ENCODE measurements at places on chromosomes 5 and 9.

DNA sequence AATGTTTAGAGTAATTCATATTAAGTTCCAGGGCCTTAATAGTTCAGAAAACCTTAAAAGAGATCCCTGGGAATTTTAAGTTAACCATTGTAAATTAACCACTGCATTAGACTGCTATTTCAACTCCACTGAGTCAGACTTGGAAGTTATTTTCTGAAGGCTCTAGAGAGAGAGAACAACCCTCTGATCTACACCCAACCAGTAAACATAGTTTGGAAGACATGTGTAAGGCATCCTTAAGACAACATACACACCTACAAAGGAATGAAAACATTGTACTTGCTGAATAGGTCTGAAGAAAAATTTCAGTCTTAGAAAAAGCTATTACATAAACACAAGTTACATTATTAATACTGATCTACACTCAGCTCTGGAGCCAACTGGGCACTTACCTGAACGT lies 158.2 kb upstream of the FST start:
- DNase-seq, result no peak

- DNase-seq, result no peak
These were observed 831 bp downstream of the IGFBPL1 start for GRCh38 chr9:38423273-38423972.

DNA sequence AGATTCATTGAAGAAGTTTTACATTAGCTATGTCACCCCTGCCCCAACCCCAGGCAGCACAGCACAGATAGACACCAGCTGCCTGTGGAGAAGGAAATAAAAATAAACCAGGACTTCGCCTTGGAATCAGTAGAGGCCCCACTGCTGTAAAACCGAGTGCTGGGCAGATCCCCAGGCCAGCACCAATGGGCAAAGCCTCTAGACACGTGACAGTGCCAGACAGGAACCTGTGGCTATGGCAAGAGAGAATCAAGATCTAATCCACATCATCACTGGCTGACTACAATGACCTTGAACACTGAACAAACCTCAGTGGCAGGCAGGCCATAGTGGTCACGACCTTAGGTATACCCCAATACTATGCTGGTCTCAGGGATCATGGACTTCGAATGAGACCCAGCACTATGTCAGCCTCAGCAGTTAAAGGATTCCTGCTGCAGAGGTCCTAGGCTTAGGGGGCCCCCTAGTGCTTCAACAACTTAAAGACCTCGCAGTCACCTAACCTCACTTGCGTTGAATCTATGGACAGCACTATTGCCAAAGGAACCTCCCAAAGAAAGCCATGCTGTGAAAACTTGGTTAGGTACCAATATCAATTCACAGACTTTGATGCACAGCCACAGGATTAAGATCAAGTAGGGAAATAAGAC lies 2118.6 kb upstream of the C9orf72 start:
- DNase-seq, result no peak

DNA sequence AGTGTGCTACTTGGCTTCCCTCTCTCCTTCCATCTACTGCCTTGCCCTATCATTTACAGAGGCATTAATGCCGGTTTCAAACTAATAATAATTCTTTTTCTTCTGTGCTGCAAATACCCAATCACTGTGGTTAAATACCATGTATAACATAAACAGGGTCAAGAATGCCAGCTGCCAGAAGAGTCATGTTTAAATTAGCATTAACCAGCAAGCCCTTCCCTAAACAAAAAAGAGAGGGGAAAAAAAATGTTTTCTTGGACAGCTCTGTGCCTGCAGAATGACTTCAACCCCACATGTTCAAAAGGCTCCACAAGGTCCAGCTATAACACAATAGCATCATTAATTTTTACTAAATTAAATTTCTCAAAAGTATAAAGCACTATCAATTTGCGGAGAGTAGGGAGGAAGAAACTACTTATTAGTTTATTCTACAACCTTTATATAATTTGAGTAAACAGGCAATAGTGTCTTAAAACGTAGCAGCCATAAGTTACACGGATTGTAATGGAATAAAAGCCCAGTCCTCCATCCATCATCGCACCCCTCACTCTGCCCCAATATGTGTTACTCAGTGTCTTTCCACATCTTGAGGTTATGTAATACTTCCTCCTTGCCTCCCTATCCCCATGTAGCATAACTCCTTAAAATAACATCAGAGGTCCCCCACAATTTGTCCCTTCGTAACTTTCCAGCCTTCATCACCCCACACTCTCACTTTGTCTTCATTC lies 3.9 kb downstream of the LPAR1 start:
- DNase-seq, result no peak

DNA sequence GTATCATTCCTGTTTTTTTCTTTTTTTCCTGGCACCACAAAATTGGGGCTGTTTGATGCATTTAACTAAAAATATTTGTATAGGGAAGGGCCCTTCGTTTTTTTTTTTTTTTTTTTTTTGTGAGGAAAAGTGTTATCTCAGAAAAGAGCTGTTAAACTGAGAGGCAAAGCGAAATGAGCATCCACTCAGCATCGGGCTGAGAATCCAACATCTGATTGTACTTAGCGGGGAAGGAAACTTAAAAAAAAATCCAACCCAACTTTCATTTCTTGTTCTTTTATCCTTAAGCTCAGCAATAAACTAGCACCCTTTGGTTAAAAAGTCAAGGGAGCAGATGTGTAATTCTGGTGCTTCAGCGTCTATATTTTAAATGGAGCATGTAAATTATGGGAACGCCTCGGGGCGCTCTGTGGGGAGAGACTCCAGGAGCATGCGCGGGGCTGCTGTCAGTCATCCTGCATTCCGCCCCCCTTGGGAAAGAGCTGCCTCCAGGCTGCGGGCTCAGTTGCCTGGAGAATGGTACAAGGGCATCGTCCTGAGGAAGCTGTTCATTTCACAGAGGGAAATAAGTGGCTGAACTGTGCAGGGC lies 33.3 kb downstream of the DMRT2 start:
- no peak for DNase-seq

- DNase-seq, result no peak
These were observed 18.5 kb downstream of the TPPP start for GRCh38 chr5:674630-675011.

DNA sequence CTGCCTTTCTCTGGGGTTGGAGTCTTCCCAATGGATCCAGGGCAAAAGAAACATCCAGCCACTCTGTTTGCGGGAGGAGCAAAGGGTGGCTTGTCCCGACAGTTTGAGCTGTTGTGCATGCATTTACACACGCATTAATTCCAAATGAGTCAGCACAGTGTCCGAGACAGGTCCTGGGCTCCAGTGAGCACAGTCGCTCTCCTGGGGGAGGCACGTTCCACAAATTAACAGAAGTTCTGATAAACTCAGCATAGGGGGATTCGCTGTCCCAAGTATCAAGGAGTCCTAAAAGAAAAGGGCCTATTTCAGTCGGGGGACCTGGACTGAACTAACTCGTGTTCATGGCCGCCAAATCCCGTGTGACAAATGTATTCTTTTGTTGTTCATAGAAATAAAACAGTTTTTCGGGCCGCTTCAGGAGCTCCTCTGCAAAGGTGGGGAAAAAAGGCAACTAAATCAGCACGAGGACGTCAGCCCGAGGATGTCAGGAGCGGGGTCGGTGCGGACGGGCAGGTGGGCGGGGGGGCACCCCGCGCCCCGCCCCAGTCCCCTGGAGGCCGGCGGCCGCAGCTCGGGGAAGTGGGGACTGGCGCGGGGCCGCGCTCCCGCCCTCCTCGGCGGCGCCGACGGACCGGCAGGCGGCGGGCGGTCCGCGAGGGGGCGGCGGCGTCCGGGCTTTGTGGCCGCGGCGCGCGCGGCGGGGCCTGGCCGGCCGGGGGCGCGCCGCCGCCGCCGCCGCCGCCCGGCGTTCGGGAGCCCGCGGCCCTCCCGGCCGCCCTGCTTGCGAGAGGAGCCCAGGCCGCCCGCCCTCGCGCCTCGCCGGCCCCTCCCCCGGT lies at the start of gene MSANTD3:
TSS of gene MSANTD3 (plus strand) at position 614 of the 836 bp plus-strand sequence. CDS start 14,796 bp downstream, outside the sequence.
- DNase-seq, result peak; percentile 33

- no peak for DNase-seq
These were observed 25.1 kb downstream of the RNF145 start for GRCh38 chr5:159184236-159184635.

- DNase-seq, result no peak
These were observed 7.3 kb downstream of the PHF19 start for GRCh38 chr9:120869726-120870125.

DNA sequence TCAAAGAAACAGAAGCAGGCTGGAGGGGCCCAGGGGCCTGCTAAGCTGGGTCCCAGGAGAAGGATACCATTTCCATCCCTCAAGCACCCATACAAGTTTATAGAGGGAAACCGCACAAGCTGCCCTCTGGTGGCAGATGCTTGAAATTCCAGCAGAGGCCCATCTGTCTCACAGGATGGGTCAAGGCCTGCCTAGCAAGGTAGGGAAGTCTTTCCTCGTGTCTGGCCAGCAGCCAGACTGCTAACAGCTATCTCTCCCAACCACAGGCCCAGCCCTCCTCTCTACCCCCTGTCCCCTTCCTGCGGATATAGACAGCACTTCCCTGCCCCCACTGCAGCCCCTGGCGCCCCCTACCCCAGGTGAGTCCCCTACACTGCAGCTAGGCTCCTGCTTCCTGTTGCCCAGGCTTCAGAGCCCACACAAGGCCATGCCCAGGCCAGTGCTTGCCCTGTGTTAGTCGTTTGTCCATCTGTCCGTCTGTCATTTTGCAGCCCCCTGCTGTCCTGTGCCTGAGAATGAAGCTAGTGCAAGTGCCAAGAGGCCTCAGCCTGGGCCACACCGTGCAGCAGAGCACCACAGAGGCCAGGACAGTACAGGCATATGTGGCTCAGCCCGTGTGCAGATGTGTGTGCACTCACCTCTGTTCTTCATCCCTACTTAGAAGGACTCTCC lies 26.2 kb downstream of the TCF7 start:
- DNase-seq, result no peak

DNA sequence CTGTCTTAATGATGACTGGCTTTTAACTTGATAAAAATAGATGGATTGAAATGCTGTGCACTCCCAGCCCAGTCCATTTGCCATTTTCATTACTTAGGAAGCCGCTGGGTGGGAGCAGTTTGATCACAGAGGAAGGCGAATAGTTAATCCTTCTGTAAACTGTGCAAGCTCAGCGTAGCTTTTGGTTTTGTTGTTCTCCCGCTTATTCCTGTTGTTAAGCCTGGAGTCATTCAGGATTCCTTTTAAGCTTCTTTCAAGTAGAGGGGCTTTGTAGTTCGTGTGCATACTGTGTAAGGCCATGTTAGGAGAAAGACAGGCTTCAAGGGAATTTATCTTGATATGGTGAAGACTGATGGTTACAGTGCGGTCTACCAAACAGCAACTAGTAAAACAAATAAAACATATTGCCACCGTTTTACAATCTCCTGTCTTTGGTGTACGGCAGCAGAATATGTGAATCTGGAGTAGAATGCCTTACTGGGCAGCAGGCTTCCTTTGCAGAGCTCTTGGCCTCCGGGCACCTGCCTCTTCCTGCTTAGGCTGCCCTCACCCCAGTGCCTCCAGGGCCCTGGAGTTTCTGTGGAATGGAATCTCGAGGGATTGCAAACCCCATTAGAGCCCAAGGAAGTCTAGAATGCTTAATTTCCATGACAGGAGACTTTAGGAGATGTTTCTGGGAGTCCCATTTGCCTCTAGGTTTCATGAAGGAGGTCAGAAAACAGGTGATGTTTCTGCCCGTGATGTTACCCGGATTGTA lies 141.4 kb downstream of the TRIO start:
- no peak for DNase-seq

GRCh38 chr5:73306078-73306719 lies 133.2 kb downstream of the TMEM174 start:
- no peak for DNase-seq

- no peak for DNase-seq
These were observed 290.1 kb upstream of the WWC1 start for GRCh38 chr5:168001318-168001717.

DNA sequence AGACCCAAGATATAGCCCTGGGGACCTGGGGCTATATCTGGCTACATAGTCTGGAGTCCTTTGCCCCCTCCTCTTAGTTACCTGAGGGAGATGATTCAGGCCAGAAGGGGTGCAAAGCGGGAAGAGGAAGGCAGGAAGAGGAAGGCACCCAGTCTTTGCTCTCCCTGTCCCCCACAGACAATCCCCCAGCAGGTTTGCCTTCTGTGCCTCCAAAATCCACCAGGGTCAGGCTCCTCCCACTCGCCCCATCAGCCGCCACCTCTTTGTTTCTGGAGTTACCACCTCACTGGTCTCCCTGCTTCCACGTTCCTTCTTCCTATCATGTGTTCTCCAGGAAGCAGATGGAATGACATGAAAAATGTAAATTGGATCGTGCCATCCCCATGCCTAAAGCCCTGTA lies 31.2 kb upstream of the FABP6 start:
- no peak for DNase-seq
